ENCODE measurements at places on chromosomes 4 and X.

DNA sequence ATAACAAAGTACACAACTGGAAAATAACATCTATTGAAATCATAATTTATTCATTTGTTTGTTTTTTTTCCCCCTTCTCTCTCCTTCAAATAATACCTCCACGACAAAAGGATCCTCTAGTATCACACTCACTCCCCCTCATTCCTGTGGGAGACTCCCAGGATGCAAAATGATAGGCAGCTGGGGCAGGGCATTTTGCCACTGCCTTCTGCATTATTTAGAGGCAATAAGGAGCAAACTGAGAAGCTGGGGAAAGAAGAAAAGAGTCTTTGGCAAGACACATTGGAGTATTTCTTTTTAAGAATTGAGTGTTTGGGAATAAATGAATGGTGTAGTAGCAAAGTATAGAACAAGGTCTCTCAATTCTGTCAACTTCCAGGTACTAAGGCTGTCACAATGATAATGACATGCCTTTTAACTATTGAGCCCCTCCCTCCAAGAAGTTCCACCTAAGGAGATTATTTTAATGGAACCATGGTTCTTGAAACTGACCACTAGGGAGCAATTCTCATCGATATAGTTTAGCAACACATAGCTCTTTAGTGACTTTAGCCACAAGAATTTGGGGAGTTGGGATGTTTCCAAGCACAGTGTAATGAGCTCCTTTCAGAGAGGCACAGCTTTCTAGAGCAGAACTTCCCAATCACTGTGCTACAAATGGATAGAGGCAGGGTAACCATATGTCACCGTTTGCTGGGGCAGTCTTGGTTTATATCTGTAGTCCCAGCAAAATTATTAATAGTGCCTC lies 303.3 kb downstream of the FRMPD4 start:
- DNase-seq = peak; percentile 25

DNA sequence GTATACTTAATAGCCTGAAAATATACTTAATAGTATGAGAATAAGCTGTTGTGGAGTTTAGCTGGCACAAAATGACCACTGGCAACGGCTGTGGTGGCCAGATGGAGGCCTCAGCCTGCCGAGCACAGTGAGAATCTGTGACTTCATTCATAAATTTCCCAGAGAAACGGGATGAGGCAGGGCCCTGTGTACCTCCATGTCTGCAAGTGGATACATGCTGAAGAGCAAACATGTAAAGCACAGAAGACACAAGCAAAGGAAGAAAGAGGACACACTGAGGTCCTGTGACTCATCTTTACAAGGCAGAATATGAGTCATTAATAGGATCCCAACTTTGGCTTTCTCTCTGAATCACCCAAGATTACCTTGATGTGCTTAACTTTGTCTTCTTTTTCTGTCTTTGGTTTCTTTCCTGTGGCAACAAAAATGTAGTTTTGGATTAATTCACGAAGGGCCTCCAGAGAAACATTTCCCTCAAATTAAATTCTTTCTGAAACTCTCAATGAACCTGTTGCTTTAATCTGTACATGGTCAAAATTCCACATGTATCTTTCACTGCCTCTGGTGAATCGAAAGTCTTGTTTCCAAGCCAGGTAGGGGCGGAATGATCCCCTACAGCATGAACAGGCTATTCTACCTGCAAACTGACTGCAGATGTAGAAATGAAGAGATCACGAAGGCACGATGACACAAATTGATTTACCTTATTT lies 56.4 kb downstream of the IRF2 start:
- peak; percentile 25 for DNase-seq

DNA sequence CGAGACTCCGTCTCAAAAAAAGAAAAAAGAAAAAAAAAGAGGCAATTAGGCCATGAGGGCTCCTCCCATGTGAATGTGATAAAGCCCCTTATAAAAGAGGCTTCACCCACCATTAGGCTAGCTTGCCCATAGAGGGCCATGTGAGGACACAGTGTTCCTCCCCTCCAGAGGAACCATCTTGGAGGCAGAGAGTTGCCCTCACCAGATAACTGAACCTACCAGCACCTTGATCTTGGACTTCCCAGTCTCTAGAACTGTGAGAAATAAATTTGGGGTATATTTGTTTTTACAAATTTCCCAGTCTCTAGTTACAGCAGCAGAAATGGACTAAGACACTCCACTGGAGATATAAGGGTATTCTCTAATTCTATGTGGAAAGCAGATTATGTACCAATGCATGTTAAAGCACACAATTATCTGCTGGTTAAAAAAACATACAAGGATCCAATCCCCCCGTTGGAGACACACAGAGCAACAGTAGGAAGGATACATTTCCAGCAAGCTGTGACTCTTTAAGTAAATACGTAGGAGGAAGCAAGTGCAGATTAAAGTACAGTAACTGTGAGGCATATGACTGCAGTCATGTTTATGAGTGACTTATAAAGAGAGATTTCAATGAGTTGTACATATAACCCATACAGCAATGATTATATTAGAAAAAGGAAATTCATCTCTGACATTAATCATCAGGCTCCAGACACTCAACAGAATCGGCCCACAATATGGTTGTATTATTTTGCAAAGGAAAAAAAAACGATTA lies 21.4 kb downstream of the SH3RF1 start:
- DNase-seq = no peak

DNA sequence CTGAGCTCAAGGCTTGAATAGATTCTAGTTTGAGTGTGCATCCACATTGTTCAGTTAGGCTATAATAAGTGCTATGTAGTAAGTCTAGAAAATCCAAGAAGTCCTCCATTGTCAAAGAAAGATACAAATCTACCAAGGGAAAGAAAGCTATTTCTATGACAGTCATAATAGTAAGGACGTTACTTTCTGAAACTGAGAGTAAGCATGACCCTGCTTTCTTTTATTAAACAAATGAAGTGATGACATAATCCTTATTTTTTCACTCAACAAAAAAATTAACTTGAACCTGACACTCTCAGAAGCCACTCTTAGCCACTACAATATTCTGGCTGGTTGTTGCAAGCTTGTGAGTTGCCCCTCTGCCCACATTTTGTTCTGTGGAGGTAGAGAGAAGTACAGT lies 33.8 kb upstream of the AMELX start:
- no peak for DNase-seq

DNA sequence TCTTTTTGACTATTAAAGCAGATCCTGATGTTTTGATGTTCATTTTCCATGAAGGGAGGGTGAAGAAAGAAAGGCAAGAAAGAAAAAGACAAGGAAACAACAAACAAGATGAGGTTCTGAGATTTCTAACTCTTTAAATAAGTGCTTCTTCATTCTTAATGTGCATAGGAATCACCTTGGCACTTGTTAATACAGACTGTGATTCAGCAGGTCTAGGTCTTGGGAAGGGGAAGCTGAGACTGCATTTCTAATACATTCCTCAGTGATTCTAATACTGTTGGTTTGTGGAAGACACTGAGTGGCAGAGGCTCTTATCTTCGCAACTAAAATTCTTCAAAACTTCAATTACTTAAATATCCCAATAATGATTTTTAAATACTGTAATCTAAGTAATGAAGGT lies 95.2 kb upstream of the NAP1L5 start:
- DNase-seq = no peak

- DNase-seq = no peak
Observed at GRCh38 chrX:14361435-14361834, 167.9 kb upstream of the GLRA2 start.

DNA sequence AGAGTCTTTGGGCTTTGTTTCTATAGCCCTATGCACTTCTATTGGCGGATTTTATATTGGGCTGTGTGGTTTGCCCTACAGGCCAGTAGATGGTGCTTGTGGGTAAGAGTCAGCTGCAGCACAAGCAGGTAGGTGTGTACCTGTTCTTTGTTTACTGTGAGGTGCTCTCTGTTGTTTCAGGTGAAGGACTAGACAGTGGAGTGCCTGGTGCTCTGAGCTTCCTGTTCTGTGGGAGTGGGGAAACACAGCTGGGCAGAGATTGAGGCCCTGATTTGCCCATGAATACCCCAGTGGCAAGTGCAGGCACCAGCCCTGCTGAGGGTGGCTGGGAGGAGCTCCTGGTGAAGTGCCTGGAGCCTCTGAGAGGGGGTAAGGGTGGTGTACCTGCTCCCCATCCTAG lies 26.3 kb upstream of the UCP1 start:
- DNase-seq = no peak

DNA sequence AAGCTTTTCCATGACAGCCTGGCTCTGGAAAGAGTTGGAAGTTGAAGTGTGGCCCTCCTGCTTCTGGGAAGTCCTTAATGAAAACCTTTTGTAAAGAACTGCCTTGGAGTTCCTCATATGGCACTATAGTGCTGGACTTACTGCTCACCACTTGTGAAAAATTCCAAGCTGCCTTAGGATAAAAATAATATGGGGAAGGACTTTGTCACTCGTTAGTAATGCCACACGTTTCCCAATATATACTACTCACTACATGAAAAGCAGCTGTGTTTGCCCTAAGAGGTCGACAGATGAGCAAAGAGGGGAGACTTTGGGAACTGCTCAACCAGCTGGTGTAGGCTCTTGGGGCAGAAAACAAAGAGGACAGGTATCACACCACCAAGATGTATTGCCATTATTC lies 11.7 kb downstream of the OPHN1 start:
- DNase-seq = no peak

DNA sequence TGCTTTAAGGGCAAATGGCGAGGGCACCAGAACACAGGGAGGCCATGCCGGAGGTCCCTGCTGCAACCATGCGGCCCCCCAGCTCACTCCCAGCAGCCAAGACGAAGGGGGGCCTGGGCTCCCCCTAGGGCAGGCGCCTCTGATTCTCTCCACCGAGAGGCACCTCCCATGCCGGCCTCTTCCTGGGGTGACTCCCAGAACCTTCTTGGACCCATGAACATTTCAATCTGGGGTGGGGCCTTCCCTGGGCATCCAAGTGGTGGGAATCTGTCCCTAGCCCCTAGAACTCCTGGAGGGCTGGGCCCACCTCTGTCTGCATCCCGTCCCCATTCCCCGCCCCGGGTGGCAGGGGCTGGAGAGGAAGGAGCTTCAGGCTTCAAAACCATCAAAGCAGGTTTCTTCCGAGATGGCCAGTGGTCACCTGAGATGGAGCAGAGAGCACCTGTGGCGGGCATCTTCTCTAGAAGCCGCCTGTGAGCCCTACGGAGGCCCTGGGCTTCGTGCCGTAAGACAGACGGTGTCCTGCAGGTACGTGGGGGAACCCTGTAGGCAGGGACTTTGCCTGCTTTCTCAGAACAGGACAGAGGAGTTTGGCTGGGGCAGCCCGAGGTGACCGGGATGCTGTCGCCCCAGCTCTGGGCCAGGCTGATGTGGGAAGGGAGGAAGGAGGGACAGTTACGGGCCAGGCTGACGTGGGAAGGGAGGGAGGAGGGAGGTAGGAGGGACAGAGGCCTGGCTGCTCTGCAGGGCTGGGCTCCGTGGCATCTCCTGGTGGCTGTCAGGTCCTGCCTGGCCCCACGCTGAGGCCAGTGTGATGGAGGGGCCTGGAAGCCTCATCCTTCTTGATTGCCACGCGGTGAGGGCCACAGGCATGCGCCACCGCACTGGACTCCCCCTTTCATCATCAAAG lies 6.8 kb upstream of the SLC25A6 start:
- no peak for DNase-seq

DNA sequence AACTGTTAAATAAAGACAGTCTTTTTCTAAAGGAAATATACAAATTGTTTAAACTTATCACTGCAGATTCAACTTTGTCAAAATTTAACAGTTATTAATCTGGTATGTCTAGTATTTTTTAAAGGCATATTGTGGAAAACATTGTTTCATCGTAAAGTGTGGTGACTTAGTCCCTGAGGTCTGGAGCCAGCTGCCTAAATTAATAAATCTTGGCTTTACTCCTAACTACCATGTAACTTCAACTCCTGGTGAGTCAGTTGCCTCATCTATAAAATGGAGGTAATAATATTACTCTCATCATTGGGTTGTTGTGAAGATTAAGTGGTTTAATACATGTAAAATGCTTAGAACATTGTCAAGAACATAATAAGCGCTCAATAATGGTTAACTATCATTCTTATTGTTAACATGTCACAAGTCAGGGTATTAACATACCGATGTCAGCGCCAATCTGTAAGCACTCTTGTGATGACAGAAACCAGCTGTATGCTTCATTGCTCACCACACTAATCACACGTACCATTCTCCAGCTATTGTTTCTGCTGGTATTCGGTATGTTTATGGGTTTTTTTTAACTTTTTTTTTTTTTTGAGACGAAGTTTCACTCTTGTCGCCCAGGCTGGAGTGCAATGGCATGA lies 14.1 kb upstream of the SMIM43 start:
- no peak for DNase-seq

DNA sequence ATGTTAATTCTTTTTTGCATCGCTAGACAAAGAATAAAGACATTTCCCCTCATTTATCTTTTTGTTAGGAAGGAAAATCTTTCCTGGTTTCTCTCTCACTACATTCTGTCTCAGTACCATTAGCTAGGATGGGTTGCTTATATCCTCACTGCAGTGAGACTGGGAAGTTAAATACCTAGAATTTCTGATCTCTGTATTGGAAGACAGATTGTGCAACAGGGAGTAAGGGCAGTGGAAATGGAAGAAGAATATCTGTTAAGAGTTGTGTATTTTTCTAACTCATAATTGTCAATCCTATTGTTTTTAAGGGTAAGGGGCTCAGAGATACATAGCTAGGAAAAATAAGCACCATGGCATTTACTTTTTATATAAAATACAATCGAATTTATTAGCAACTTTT lies 19.6 kb downstream of the PTPN13 start:
- no peak for DNase-seq

GRCh38 chr4:150021483-150021882 lies 56.8 kb upstream of the DCLK2 start:
- DNase-seq = no peak

DNA sequence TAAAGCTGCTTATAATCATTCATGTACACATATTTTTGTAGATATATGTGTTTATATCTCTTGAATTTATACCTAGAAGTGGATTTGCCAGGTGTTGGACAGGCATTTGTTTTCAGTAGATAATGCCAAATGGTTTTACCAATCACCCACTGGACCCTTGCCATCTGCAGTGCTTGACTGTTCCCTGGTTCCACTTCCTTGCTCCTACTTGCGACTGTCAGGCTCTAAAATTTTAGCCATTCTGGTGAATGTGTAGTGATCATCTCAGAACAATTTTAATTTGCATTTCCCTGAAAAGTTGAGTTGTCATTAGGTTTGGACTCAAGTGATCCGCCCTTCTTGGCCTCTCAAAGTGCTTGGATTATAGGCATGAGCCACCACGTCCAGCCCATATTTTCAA lies 122.4 kb upstream of the SLC34A2 start:
- DNase-seq = no peak

DNA sequence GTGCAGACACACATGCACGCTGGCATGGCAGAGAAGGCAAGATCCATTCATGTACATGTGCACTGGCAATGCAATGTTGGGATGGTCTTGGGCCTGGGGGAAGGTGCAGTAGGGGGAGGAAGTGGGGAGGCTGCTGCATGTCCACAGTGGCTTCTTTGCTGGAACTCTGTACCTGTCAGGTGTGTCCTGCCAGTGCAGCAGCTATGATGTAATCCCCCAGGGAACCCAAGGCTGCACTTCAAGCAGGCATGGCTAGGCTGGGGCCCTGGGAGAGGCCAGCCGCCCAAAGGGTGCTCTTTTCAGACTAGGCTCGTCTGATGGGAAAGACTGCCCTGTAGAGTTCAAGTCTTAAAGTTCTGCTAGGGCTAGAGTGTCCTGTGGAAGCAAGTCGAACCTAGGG lies 1304.0 kb downstream of the FAM133A start:
- no peak for DNase-seq

GRCh38 chr4:16893141-16893651 lies 5.2 kb downstream of the LDB2 start:
- DNase-seq = no peak

Data from AG09319 (cell line).